GDM1 (cell line): ENCODE measurements at places on chromosomes 5 and 9.

DNA sequence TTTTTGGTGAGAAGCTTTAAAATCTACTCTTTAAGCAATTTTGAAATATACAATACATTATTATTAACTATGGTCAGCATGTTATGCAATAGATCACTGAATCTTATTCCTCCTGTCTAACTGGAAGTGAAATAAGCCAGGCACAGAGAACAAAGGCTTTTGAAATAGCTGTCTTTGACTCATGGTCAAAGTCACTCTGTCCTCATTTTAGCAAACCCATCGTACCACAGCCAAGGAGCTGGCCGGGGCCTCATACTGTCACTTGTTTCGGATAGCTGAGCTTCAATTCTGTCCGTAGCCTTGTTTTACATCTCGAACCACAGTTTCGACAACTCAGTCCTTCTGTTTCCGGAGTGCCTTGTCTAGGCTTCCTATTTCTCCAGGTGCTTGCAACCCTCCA lies 19.2 kb downstream of the ADCY2 start:
- no peak for DNase-seq

DNA sequence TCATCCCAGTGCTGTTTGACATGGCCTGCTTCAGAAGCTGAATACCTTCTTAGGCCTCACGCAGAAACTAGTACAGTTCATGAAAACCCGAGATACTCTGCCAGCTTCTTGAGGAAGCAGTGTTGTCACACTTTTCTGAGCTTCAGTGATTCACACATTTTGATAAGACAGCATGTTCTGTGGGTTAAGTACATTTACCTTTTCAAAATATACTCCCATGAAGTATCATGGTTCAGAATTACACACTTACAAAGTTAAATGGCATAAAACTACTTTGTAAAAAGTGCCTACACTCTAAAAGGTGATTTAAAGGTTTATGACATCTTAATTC lies 56.9 kb downstream of the VCAN start:
- no peak for DNase-seq

DNA sequence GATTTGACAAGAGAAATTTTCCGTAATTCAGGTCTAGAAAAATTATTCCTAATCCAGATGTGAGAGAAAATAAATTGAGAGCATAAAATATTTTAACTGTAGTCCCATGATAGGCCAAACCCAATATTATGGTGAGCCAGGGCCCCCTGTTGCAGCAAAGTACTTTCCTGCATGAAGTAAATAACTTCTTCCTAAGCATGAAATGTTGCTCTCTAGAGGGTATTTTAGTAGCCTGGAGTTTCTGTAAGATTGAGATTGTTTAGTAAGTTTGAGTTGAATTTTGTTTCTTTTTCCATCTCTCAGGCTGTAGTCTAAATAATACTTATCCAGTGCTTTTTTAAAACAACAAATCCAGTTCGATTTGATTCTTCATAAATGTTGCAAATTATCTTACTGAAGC lies 317.5 kb upstream of the MPDZ start:
- DNase-seq: no peak

DNA sequence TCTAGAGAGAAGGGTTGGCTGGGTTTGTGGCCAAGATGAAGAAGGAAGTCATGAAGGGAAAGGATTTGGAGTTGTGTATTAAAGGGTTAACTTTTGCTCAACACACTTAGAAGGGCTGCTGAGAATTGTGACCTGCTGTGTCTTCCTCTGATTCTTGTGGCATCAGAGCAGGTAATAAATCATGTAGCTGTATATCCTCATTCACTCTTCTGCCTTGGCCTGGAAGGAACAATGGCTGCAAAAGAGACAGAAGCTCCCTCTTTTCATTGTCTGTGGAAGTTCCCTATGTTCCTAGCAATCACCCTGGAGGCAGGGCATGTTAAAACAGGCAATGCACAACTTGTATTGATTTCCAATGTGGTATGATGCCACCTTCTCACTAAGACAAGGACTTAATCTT lies 159.1 kb downstream of the LRRC70 start:
- DNase-seq: no peak

DNA sequence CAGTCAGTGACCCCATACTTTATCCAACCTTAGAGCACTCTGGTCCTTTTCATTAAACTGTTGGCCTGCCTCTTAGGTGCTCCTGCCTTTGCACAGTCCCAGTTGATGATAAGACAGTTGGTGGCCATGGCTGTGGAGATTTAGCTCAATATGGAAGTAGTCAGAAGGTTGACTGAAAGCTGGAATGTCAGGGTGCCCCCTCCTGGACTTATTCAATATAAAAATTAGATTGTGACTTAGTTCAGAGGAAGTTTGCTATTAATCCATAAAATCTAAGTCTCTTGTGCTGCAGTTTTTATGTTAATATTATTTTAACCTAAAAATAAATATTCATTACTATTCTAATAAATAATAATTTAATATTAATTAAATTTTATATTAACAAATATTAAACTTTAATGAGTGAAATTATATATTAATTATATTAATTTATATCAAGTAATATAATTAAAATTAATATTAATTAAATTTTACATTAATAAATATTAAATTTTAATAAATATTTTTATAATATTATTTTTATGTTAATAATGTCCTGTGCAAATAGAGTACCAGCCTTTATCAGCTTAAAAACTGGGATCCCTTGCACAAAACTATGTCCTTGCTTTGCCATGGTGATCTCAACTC lies 77.7 kb upstream of the ADAMTSL1 start:
- no peak for DNase-seq

DNA sequence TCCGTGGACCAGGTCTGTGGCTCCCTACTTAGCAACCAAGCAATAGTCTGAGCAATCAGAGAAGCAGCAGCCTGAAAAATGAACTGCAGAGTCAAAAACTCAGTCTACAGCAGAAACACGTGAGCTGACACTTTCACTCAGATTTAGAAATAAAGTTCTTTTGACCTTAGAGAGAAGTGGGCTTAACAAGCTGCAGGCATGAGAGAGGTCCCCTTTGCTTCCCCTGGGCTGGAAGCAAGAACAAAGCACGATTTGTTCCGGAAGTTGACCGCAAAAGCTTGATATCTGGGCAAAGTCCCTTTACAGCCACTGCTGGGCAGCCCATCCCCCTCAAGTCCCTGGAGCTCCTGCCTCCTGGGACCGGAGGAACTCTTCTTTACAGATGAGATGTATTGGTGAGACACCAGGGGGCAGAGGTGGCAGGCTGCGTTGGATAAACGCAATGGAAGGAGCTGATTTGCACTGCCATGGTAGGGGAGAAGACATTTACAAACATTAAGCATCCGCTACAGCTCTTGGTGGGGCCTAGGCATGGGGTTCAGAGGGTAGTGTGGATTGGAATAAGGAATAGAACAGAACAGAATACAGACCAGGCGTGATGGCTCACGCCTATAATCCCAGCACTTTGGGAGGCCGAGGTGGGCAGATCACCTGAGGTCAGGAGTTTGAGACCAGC lies 5.8 kb upstream of the SOWAHA start:
- no peak for DNase-seq

- no peak for DNase-seq
Observed at GRCh38 chr9:8365029-8365428, 565.5 kb upstream of the DMAC1 start.

DNA sequence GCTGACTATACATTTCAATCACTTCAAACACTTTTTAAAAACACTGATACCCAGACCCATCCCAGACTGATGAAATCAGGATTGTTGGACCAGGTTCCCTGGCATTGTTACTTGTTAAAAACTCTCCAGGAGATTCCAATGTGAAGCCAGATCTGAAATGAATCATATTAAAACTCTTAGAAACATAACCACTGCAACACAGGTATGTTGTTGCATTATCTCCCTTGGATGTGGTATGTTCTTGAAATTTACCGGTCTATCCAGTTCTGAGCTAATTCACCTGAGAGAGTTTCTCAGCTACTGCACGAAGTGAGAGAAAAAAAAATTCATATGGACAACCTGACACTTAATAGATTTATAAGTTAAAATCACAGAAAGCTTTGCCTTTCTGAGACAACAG lies 21.8 kb downstream of the MEF2C start:
- DNase-seq: no peak

DNA sequence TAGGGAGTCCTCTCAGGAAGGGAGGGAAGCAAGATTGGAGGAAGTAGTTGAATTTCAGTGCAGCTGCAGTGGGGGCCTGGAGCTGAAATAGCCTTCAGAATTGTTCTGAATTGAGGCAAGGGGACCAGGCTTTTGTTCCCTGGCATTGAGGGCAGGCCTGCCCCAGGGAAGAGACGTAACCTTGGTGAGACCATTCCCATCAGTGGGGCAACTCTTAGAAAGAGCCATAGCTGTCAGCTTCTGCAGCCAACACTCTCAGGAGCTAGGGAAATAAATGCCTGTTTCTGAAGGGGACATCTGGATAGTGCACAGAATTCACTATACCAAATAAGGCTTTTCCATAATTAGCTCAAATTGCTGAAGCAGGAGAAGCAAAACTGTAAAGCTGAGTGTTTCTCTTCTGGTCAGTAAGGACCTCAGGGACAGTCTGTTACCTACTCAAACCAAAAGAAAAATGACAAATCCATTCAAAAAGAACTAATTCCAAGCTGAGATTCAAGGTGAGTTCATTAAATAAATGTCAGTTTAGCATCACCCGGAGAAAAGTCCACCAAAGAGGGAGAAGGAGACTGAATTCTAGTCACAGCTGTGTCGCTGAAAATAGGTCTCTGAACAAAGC lies 44.0 kb downstream of the LYRM7 start:
- no peak for DNase-seq
